Activated CD8-positive, alpha-beta memory T cell treated with anti-CD3 and anti-CD28 coated beads for 24 hours (primary cell): ENCODE measurements at places on chromosomes 13 and 19.

DNA sequence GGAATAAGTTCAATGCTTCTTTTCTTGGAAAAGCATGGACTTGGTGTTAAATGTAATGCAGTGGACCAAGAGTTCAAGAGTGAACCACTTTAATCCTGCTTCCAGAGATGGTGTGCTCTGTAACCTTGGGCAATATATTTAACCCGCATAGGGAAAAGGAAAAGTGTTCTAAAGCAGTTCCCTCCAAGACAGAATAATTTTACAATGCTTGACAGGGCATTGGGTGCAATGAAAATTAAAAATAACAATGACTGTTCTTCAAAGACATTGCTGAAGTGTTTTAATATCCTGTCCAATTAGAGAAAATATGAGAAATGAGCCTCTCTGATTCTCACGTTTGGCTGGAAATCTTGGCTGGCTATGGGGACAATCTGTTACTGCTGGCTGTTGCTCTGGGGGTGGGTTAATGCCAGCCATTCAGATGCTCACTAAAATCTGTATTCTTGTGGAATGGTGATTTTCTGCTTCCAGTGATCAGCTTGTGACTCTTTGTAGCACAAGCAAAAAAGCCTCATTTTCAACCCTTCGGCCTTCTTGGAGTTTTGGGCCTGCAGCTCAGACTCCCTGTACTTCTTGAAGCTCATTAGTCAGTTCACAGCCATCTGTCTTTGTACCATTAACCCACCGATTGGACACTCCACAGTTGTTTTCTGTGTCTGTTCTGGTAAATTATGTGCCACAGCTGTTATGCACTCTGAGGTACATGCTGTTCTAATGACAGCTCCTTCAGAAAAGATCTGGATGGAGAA is 310.6 kb downstream of the LMO7 start:
- no peak for DNase-seq

DNA sequence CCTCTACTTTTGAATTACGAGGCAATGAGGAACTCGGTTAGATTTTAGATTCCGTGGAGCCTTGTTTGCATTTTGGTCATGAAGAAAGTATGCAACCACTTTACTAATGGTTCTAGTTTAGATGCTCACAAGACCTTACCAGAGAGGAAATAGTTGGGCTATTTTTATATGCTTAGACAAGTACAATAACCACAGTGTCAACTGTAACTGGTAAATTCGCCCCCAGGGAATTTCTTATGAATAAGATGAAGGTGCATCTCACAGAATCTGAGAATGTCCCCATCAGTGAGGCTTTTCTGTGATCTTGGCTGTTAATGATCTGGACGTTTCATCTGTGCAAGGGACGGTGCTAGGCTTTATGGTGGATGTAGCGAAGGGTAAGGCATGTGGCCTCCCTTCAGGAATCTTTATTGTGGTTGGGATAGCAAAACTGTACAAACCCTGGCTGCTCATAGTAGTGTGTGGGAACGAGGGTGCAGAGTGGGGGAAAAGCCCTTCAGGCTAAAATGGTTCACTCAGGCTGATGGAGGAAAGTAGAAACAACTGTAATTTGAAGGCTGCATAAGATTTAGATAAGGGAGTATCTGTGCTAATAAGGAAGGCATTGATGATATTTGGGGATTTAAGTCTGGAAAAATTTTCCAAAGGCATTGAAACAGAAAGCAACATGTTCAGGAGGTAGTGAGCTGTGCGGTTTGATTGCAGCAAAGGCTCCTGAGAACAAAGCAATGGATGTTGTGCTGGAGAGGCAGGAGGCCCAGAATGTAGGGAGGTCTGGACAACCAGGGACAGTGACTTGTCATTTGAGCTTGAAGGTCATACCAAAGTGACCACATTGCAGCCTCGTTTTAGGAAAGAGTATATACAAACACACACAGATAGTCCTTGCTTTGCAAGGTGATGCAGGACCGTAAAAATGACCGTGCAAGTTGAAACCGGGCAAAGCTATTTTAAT is 28.4 kb downstream of the UBAC2 start:
- peak; percentile 72 for DNase-seq

DNA sequence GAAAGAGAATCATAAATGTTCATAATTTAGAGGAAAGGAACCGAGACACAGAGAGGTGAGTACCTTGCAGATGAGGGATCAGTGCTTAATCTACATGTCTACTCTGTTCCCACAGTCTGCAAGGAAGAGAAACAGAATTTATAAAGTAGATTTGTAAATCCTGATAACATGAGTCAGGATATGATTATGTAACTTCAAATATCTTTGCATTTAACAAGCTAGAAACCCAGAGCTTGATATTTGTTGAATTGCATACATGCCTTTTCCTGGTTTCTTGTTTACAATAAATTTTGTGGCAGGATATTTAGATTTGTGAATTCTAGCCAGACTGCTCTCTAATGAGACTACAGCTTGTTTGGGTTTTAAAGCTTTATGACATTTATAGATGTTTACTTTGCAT is 219.2 kb downstream of the ENOX1 start:
- no peak for DNase-seq

DNA sequence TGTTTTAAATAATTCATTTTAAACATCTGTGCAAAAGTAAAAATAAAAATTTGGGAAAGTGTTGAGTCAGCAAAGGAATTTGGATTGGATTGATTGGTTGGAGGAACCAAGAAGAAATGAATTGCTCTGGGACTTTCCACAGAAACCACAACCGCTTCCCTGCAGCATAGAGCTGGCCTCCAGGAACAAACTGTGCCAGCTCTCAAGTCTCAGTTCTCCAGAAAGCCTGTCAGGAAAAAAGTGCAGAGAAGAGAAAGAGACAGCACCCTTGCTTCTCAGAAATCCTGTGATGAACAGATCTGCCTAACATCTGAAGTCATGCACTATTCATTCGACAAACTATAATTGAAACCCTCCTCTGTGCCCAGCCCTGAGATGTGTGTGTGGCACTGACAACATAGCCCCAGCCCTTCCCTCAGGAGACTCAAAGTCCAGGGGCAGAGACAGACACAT is 14.8 kb downstream of the LYPD3 start:
- DNase-seq: no peak

DNA sequence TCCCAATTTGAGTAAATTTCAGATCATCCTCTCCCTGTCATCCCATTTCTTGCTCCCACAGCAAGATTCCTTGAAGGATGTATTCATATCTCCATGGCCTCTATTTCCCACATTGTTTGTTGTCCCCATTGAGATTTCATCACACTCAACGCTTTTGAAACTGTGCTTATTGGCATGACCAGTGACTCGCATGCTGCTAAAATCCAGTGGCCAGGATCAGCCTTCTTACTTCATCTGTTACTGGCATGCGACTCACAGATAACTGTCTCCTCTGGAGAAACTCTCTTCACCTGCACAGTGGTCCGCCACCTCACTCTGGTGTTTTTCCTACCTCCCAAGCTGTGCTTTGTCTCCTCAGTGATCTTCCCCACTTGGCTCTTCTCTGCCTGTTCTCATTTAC is 95.8 kb downstream of the WASF3 start:
- no peak for DNase-seq

DNA sequence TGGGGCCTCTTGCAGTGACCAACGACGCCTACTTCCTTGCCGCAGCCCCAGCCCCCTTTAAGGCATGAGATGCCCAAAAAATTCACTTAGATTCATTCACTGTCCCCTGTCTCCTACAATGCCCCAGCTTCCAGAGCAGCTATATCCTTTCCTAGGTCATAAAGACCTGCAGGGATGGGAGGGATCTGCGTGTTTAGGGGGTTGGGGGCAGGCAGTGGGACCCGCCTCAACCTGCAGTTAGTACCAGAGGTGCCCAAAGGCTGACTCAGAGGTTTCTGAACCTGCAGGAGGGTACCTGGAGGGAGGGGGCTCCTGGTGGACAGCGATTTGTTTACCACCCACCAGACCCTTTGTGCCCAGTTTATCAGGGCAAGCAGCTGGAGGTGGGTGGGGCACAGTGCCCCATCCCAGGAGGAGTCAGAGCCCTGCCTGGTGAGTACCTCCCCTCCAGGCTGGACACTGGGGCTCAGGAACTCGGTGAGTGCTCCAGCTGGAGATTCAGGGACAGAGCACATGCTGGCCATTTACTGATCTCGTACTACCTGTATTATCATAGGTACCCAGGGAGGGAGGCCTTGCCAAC is 10.1 kb downstream of the RPS28 start:
- no peak for DNase-seq

DNA sequence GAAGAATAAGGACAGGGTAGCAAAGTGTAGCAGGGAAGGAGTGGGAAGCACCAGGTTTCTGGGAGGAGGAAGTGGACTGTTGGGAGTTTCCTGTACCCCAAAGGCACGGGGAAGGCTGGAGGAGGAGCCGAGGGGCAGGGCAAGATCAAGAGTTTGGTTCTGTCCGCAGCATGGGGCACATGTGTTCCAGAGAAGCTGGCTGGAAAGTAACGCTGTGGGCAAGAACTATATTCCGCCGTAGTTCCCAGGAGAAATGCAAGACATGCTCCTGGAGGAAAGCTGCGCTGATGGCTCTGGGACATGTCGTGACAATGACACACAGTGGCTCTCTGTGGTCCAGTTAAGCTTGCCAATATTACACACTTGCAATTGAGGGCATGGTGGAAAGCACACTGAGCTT is 51.7 kb upstream of the KPNA3 start:
- no peak for DNase-seq
